NCI-H1048 (cell line): ENCODE measurements at places on chromosomes 11 and 22.

- DNase-seq, result no peak
Observed at GRCh38 chr11:94638902-94639373, 71.8 kb downstream of the PIWIL4 start.

GRCh38 chr11:61701242-61701886, 21.2 kb downstream of the DAGLA start:
- DNase-seq, result no peak

- DNase-seq, result no peak
Observed at GRCh38 chr11:75589933-75590332, 27.9 kb downstream of the SERPINH1 start.

GRCh38 chr22:45130891-45131290, 32.8 kb upstream of the NUP50 start:
- no peak for DNase-seq

- no peak for DNase-seq
Observed at GRCh38 chr11:41675205-41675604, 215.8 kb upstream of the LRRC4C start.

DNA sequence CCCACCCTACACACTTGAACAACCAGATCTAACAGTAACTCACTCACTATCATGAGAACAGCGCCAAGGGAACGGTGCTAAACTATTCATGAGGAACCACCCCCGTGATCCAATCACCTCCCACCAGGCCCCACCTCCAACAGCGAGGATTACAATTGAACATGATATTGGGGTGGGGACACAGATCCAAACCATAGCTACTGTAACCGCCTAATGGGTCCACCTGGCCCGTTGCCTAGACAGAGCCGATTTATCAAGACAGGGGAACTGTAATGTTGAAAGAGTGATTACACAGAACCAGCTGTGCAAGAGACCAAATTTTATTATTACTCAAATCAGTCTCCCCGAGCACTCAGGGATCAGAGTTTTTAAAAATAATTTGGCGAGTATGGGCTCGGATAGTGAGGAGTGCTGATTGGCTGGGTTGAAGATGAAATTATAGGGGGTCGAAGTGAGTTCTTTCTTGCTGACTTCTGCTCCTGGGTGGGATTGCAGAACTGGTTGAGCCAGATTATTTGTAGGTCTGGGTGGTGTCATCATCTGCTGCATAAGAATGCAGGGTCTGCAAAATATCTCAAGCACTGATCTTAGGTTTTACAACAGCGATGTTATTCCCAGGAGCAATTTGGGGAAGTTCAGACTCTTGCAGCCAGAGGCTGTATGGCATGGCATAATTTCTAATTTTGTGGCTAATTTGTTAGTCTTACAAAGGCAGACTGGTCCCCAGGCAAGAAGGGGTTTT, 17.9 kb upstream of the ZC3H12C start:
- no peak for DNase-seq

DNA sequence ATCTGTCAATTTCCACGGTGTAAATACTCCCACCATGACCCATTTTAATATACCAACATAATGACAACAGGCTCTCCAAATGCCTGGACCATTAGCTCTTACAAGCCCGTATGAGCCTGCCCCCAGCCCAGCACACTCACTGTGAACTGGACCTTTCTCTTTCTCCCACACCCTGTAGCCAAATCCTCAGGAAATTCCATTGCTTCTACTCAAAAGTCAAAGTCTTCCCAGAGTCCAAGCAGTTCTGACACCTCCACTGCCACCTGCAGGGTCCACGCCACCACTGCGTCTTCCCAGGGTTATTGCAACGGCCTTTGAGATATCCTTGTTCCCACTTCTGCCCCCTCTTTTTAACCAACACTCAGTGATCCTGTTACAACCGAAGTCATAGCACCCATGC, 110.1 kb upstream of the ASPHD2 start:
- no peak for DNase-seq

GRCh38 chr22:21009638-21010425, 5.1 kb upstream of the P2RX6 start:
- DNase-seq, result no peak

GRCh38 chr11:76206327-76207081, at the start of gene WNT11:
Gene WNT11, minus strand, starts transcription at chr11:76206502. Its CDS starts 95 bp downstream, at chr11:76206407.
- no peak for DNase-seq

DNA sequence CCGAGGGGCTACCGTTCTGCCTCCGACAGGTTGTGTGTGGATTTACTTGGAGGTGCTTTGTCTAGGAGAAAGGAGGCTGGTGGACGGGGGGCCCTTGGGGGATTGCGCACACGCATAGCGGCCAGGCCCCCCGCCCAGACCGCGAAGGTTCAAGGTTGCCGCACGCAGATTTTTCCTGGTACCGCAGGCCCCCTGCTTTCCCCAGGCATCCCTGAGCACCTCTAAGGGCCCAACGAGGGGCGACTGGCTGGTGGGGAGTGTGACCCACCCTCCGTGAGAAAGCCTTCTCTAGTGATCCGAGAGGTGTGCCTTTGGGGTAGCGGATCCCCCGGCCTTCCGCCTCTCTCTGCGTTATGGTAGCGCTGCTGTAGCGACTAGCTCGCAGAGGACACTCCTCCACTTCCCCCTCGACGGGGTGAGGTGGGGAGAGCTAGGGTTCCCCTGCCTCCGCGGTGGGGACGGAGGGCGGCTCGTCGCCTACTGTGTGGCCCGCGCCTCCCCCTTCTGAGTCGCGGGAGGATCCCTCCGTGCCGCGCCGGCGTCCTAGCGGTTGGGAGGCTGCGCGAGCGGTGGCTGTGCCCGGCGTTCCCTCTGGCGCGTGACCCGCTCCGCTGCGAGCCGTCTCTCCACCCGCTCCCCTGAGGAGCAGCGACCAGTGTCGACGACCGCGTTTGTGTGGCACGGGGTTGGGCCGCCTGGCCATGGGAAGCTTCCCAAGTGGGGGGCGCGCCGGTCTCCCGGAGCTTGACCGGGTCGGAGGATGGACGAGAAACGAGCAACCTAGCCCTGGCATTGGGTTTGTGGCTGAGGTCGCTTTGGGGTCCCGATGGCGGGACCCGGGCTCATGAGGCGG, 3900.0 kb upstream of the OR11H1 start:
- no peak for DNase-seq

- no peak for DNase-seq
Observed at GRCh38 chr22:49855251-49855911, 1.7 kb downstream of the ZBED4 start.

DNA sequence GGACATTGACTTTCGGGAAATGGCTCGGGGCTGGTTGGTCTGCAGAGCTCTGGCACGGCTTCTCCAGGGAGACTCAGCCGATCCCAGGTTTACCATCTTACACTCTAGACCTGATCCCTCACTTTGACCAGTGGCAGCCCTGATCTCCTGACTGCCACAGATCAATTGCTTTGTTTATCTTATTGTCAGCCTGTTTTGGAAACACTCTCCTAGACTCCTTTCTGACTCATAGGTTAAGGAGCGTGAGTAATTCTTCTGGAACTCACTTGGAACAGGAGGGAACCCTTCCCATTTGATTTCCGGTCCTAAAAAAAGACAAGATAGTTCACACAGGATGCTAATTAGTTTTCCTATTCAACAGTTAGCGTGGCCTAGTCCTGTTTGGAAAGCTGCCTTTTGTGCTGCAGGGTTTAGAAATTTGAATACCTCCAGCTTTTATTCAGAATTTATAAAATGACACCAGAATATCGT, 16.0 kb upstream of the BMAL1 start:
- no peak for DNase-seq

GRCh38 chr11:17244046-17244445, 32.5 kb upstream of the NUCB2 start:
- no peak for DNase-seq

DNA sequence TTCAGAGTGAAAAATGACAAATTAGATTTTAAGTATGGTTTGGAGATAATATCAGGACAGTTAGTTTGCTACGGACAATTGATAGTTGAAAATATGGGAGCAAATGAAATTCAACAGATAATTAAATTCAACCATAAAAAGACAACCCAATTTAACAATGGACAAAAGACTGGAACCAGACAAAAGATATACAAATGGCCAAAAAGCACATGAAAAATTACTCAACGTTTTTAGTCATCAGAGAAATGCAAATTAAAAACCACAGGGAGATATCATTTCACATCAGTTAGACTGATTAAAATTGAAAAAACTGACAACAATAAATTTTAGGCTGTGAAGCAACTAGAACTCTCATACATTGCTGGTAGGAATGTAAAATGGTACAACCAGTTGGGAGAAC, 27.2 kb downstream of the SIK2 start:
- DNase-seq, result no peak

DNA sequence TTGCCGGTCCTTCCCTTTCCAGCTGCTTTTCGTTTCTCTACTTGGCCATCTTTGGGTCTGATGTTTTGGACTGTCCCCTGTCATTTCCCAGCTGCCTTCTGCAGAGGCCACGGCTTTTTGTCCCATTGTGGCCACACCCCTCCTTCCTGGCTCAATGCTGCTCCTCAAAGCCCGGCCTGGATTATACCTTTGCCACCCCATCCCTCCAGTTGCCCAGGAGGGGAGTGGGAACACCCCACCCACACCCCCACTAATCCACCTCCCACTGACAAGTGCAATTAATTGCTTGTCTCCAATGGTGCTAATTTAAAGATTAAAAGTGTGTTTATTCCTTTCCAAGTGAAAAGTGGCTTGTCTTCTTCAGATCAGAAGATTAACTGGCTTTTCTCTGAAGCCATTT, 34.2 kb upstream of the CSNK2A3 start:
- no peak for DNase-seq

DNA sequence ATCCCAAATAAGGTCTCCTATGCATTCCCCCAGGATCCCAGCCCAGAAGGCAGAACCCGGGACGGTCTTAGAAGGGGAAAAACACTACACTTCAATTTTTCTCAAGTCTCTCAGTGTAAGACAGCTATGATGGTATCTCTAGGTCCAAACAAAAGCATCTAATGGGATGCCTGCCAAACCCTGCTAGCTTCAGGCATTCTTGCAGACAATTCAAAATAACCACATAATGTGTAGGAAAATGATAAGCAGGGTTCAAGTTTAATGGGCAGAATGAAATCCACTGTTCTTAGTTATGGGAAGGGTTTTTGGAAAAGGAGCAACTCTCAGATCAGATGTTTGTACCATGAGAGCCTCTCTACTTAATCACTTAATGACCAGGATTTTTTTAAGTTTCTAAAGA, 119.8 kb upstream of the ANO1 start:
- no peak for DNase-seq

GRCh38 chr22:42356533-42356932, 75.7 kb downstream of the NFAM1 start:
- no peak for DNase-seq

- no peak for DNase-seq
Observed at GRCh38 chr11:87871056-87871455, 304.2 kb downstream of the RAB38 start.

DNA sequence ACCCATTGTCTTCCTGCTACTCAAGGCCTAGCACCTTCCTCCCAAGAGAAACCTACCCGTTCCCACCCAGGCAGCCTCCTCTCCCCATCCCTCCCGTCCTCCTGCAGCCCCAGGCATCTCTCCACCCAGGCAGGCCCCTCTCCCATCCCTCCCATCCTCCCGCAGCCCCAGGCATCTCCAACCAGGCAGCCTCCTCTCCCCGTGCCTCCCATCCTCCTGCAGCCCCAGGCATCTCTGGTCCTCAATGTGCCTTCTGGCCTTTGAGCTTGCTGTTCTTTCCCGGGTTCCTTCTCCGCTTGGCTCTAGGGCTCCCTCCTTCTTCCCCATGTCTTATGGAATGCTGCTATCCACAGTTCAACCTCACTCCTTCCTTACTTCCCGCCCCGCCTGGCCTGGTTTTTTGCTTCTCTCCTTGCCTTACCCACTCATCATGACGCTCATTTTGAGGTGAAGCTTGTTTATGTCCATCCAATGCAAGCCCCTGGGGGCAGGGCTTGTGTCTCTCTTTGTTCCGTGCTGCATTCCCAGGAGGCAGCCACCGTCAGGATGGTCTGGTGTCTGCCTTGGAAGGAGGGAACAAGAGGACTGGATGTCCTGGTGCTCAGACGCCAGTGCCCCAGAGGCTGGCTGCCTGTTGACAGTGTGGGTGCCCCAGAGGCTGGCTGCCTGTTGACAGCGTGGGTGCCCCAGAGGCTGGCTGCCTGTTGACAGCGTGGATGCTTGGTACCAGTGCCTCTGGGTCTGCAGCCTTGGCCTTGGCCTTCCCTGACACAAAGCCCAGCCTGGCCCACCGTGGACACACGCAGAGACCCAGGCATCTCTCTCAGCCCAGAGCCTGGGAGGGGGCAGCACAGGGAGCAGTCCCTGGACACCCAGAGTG, 815.7 kb downstream of the BRD1 start:
- DNase-seq, result no peak

GRCh38 chr11:20544603-20545237, 54.7 kb upstream of the SLC6A5 start:
- DNase-seq, result no peak

DNA sequence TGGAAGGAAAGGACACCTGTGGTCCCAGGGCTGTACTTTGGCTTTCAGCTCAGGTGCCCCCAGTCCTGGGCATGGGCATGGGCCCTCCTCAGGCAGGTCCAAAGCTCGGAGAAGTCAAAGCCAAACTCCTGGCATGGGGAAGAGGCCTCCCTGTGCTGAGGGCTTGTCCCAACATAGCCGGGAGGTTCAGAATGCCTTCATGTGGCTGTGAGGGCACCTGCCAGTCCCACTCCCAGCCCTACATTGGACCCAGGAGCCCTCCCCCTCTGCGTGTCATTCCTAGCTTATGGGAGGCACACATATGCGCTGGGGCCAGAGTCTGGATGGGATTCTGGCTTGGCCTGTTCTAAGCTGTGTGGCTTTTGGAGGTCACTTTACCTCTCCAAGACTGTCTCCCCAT, 1.0 kb upstream of the KLHL35 start:
- no peak for DNase-seq

DNA sequence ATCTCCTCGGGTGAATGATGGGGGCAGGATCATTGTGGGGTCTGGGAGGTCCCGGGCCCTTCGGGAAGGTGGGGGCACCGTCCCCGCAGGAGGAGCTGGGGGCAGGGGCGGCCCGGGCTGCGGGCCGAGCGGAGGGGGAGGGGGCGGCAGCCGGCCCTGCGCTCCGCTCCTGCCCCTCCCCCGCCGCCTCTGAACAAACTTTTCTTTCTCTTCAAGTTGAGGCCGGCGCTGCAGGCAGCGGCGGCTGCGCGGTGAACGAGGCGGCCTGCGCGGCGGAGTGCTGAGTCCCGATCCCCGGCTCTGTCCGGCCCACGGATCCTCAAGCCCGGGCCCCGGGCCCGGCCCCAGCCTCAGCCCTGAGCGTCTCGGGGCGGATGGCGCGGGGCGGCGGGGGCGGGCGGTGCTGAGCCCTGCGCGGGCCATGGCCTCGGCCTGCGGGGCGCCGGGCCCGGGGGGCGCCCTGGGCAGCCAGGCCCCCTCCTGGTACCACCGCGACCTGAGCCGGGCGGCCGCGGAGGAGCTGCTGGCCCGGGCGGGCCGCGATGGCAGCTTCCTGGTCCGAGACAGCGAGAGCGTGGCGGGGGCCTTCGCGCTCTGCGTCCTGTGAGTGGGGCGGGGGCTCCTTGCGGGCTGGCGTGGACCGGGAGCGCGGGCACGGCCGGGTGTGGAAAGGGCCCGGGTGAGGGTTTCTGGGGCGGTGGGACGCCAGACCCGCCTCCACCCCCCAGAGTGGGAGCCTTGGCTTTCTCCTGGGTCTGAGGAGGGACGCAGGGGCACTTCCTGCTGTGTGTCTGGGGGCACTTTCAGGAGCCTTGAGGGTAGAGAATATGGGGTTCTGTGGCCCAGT, at the start of gene INPPL1:
INPPL1 (plus strand) TSS at position 204 of the 847 bp plus-strand sequence; CDS start at position 422, 218 bp downstream.
- DNase-seq, result no peak

GRCh38 chr11:115185507-115185906, 318.7 kb downstream of the CADM1 start:
- DNase-seq, result no peak

GRCh38 chr11:35077709-35078469, 61.1 kb upstream of the CD44 start:
- DNase-seq, result no peak

GRCh38 chr11:67303132-67303834, at the start of gene SSH3:
Gene SSH3, plus strand, starts transcription at chr11:67303530. Its CDS starts 96 bp downstream, at chr11:67303626.
- no peak for DNase-seq

- no peak for DNase-seq
Observed at GRCh38 chr11:22539821-22540256, 85.8 kb downstream of the FANCF start.
